Fibroblast of the aortic adventitia (primary cell): ENCODE measurements at places on chromosomes 5 and 9. TPM values are rescaled to one million over a fixed set of nuclear protein-coding genes. Genes with fewer than 3 reads are reported as not detected.

ZDHHC11 gene
- 0.36 and 0.65 TPM in 2 replicates for total RNA-seq

CCDC171 gene
- total RNA-seq, result 8.1 and 13.3 TPM in 2 replicates

IL3 gene
- total RNA-seq, result not detected in 2 replicates

SLC46A2 gene
- total RNA-seq, result not detected in 2 replicates

PCDHAC2 gene
- total RNA-seq, result 0.57 TPM in 1 of 2 replicates, not detected in the other

ADGRD2 gene
- not detected in 2 replicates for total RNA-seq

PCDHGA6 gene
- 3.9 and 7.4 TPM in 2 replicates for total RNA-seq

SPATA31D4 gene
- total RNA-seq, result not detected in 2 replicates

C9orf43 gene
- 0.63 and 1.7 TPM in 2 replicates for total RNA-seq

IFNA21 gene
- total RNA-seq, result not detected in 2 replicates

MAMDC4 gene
- total RNA-seq, result 0.81 TPM in 1 of 2 replicates, not detected in the other

FCN1 gene
- total RNA-seq, result not detected in 2 replicates

C9orf153 gene
- 0.41 and 0.45 TPM in 2 replicates for total RNA-seq

ANKRD20A1 gene
- total RNA-seq, result 0.27 TPM in 1 of 2 replicates, not detected in the other

FBP2 gene
- not detected in 2 replicates for total RNA-seq

ADGRV1 gene
- total RNA-seq, result 0.18 and 0.25 TPM in 2 replicates

SLC23A1 gene
- not detected in 2 replicates for total RNA-seq

C5orf52 gene
- not detected in 2 replicates for total RNA-seq

ARHGEF28 gene
- 10.1 and 26.2 TPM in 2 replicates for total RNA-seq

TAF11L3 gene
- total RNA-seq, result not detected in 2 replicates

ORM2 gene
- total RNA-seq, result not detected in 2 replicates

LRRC19 gene
- total RNA-seq, result not detected in 2 replicates

TRIM14 gene
- total RNA-seq, result 0.81 and 2.0 TPM in 2 replicates

VDAC1 gene
- total RNA-seq, result 91.3 and 277 TPM in 2 replicates

PAXX gene
- total RNA-seq, result 7.1 and 18.3 TPM in 2 replicates

NR5A1 gene
- not detected in 2 replicates for total RNA-seq

ZNF354C gene
- total RNA-seq, result 8.6 and 10.5 TPM in 2 replicates

SLC25A2 gene
- total RNA-seq, result 0.72 TPM in 1 of 2 replicates, not detected in the other

SH3GL2 gene
- total RNA-seq, result 0.18 TPM in 1 of 2 replicates, not detected in the other

OR1Q1 gene
- total RNA-seq, result 0.81 TPM in 1 of 2 replicates, not detected in the other

FAM221B gene
- not detected in 2 replicates for total RNA-seq

EQTN gene
- not detected in 2 replicates for total RNA-seq

KIF27 gene
- total RNA-seq, result 6.0 and 7.2 TPM in 2 replicates

CCDC183 gene
- 0.16 TPM in 1 of 2 replicates, not detected in the other for total RNA-seq

ZNF483 gene
- 2.6 and 8.8 TPM in 2 replicates for total RNA-seq

FOXD1 gene
- total RNA-seq, result 0.74 and 4.2 TPM in 2 replicates

LCN9 gene
- not detected in 2 replicates for total RNA-seq

WNT8A gene
- total RNA-seq, result not detected in 2 replicates

HTR4 gene
- 0.18 TPM in 1 of 2 replicates, not detected in the other for total RNA-seq

FABP6 gene
- 1.5 TPM in 1 of 2 replicates, not detected in the other for total RNA-seq

FAM78A gene
- total RNA-seq, result 0.25 and 0.36 TPM in 2 replicates

TMEM8B gene
- 1.9 and 2.8 TPM in 2 replicates for total RNA-seq

UBTD2 gene
- total RNA-seq, result 21.5 and 28.4 TPM in 2 replicates

NEUROG1 gene
- total RNA-seq, result not detected in 2 replicates

PCSK5 gene
- 2.2 and 3.6 TPM in 2 replicates for total RNA-seq

TAF11L10 gene
- not detected in 2 replicates for total RNA-seq

KIF12 gene
- not detected in 2 replicates for total RNA-seq

GMCL2 gene
- total RNA-seq, result not detected in 2 replicates

FSTL4 gene
- not detected in 2 replicates for total RNA-seq

AP3B1 gene
- total RNA-seq, result 78.5 and 84.6 TPM in 2 replicates

SLC28A3 gene
- total RNA-seq, result 0.16 and 0.36 TPM in 2 replicates

TMOD1 gene
- total RNA-seq, result 0.16 and 0.18 TPM in 2 replicates

SCGB3A2 gene
- total RNA-seq, result not detected in 2 replicates

ARSI gene
- 1.5 and 2.1 TPM in 2 replicates for total RNA-seq

SPEF2 gene
- total RNA-seq, result 5.7 and 19.0 TPM in 2 replicates

CCL19 gene
- not detected in 2 replicates for total RNA-seq

PRSS3 gene
- total RNA-seq, result 5.7 and 145 TPM in 2 replicates

PCDHA9 gene
- total RNA-seq, result under 0.01 and 0.49 TPM in 2 replicates
